ENCODE measurements at places on chromosomes 6 and 20. TPM values are rescaled to one million over a fixed set of nuclear protein-coding genes. Genes with fewer than 3 reads are reported as not detected.

The UBD gene
- 1.3 TPM for polyA plus RNA-seq

The CARMIL1 gene
- polyA plus RNA-seq: 95.6 TPM

The GABBR1 gene
- 112 TPM for polyA plus RNA-seq

The OXT gene
- polyA plus RNA-seq: 0.94 TPM

The TRDN gene
- polyA plus RNA-seq: 4.7 TPM

The SCGN gene
- not detected for polyA plus RNA-seq

The C6orf58 gene
- 0.84 TPM for polyA plus RNA-seq

The GPX5 gene
- not detected for polyA plus RNA-seq

The SMOC2 gene
- 21.3 TPM for polyA plus RNA-seq

The ZNF165 gene
- 4.3 TPM for polyA plus RNA-seq

The WFDC10B gene
- not detected for polyA plus RNA-seq

The LTB gene
- 2.0 TPM for polyA plus RNA-seq

DNA sequence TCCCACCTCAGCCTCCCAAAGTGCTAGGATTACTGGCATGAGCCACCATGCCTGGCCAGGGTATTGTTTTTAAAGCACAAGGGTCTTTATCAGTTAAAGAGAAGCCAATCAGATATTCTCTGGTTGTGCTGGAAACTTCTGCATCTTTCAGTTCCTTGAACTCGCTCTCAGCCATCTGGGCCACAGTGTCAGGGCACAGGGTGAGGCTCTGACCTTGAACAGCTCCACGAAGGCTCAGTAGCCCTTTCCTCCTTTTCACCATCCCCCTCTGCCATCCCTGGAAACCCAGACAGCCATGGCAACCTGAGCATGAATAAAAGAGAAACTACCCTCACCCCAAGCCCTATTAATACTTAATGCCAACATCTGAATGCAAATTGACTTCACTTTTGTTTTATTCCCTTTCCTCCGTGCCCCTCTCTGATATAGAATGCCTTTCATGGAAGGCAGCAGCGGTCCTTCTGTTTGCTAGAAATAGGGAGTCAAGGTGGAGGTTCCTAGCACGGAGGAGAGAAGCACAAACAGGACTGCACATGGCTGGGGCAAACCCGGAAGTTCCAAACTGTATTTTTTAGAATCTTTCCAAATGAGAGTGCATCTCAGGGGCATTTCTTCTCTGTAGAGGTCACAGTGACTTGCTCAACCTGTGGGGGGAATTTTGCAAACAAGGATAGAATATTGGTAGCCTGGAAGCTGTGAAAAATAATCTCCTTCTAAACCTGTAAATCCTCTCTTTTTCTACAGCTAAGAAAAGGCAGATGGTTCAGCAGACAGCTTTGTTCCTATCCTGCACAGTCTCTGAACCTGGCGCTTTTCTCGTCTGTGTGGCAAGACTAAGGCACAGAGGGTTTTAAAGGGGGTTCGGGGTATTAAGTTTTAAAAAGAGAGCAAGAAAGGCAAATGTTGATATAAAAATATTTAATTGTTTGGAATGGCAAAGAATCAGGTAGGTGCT, 176.4 kb upstream of the RREB1 start:
- no peak for DNase-seq

DNA sequence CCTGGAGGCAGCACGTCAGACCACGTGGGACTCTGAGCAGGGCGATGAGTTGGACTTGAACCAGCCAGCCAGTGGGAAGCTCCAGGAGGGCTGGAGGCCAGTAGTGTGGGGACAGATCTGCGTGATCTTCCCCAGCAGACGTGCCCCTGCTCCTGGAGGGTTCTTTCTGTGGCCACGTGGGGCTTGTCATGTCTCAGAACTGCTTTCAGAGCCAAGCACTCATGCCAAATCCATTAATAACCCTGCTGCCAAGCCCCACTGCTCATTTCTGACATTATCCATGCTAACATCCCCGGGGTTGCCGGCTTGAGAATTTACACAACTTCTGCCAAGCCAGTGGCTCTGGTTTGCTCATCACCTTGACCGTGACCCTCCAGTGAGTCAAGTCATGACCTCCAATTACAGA, 38.3 kb downstream of the SIRPA start:
- no peak for DNase-seq

DNA sequence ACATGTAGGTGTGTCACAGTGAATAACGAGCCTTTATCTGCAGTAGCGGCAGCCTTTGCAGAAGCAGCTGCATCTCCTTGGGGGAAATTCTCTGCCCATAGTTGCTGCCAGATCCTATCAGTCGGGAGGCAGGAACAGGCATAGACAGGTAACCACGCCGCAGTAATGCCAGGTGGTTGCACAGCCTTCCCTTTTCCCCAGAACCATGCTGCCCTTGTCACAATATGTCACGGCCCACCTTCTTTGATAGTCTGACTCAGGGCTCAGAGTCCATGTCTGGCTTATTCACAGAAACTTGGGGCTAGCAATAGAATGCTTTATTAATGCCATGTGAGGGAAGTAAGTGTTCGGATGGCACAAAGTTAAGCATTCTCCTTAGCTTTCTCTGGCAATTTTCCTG, 76.6 kb downstream of the F13A1 start:
- no peak for DNase-seq

DNA sequence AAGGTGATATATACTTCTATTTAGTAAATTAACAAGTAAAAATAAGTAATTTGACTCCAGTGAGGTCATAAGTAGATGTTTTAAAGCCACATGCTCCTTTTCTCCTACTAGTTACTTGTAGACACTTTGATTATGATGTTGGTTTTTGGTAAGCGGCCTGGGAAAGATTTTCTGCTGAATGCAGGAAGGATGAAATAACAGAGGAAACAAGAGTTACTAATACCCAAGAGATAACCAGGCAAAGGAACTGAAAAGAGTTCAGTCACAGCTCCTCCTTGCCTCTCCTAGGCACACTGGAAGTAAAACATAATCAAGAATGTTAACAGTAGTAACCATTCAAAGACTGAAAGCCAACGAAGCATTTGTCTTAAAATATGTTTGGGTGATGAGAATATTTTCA, 203.3 kb downstream of the RNGTT start:
- no peak for DNase-seq

DNA sequence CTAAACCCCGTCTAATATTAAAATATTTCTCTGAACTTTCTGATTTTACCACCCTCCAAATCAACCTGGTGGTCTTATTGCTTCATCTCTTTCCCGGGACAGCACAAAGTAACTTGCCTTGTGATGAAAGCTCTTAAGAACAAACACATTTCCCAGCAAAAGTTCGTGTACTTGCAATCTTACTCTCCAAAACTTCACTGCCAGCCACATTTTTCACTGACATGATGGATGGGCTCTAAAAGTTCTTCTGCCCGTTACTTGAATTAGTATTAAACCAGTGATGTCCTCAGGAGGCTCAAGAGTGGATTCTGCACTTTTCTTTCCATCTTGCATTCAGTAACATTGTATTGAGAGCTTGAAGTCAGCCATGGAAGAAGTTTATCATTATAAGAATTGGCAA, 731.6 kb upstream of the GJE1 start:
- no peak for DNase-seq

GRCh38 chr6:73585566-73586415, 65.0 kb upstream of the EEF1A1 start:
- peak; percentile 48 for DNase-seq

DNA sequence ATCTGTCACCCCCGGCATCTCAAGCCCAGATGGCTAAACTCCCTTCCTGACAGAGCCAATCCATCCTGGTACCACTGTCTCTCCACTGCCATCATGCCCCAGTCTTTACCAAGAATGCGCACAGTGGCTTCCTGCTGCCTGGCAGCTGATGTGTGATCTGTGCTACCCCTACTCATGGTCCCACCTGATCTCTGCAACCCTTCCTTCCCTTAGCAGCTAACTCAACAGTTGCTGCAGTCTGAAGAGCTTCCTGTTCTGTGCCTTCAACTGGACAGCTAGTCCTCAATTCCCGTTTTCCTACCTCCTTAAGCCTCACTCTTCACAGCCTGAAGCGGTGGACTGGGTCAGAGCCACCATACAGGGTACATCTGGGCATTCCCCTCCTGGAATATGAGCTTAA, 7.6 kb upstream of the FAM83C start:
- DNase-seq: no peak

- DNase-seq: no peak
Observed at GRCh38 chr6:50591135-50591534, 122.2 kb upstream of the TFAP2D start.

DNA sequence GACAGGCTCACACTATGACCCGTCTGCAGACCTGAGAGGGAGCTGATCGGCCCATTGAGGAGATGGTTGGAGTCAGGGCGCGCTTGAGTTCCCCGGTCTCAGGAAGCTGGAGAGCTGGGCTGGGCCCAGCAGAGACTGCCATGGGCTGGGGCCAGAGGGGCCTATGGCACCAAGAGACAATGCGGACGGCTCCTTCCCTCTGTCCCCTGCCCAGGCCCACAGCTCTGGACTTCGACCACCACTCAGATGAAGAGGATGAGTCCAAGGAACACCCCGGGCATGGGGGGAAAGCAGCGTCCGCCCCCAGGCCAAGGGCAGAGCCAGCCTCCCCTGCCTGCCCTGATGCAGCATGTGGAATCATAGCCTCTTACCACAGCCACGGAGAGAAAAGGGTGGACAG, 40.2 kb upstream of the PHACTR3 start:
- no peak for DNase-seq

GRCh38 chr6:91149246-91149955, 562.5 kb upstream of the MAP3K7 start:
- DNase-seq: no peak

GRCh38 chr6:10431423-10432164, 16.7 kb upstream of the TFAP2A start:
- no peak for DNase-seq

DNA sequence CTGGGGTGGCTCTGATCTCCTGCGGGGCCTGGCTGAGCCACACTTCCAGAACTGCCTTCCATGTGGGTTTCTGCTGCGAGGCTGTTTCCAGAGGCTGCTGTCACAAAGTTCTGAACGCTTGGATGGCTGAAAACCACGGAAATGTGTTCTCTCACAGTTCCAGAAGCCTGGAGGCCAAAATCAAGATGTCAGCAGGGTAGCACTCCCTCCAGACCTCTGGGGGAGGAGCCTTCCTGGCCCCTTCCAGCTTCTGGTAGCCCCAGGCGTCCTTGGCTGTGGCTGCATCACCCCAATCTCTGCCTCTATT, 23.7 kb upstream of the BMP7 start:
- DNase-seq: no peak

GRCh38 chr6:155213611-155214372, 50.0 kb upstream of the CLDN20 start:
- DNase-seq: no peak

DNA sequence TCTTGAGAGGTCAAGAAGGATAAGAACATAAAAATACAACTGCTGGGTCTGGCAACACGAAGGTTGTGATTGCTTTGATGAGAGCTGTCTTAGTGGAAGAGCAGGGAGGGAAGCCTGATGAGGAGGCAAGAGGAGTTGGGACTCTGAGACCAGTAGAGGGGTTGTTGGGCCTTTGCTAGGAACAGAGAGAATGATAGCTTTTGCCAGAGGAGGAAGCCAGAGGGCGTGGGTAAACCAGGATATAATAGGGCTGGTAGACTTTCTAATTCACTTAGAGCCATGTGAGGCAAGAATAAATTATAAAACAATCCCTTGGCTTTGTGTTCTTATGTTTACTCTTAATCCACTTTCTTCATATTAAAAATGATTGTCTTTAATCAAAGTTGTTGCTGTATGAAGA, 78.6 kb downstream of the RCAN2 start:
- no peak for DNase-seq

GRCh38 chr6:136646377-136646776, 96.2 kb upstream of the MAP7 start:
- no peak for DNase-seq

GRCh38 chr6:106527979-106528378, 101.3 kb downstream of the RTN4IP1 start:
- no peak for DNase-seq

DNA sequence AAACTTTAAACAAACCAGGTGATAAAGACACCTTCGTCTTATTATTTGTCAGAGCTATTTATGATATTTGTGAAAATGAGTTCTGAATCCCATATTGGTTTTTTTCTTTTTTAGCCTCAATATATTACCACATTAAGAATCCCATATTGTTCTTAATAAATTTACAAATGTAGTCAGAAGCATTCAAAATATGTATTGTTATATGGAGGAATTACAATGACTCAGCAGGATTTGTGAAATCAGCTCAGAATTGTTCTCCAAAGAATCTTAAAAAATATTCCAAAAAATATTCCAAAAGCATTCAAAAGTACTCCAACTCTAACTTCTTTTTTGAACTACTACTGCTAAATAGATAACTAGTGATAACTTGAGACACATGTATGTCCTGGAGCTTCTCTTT, 6.5 kb upstream of the ZNF343 start:
- DNase-seq: no peak

- DNase-seq: no peak
Observed at GRCh38 chr6:2667617-2668016, 83.1 kb downstream of the MYLK4 start.

DNA sequence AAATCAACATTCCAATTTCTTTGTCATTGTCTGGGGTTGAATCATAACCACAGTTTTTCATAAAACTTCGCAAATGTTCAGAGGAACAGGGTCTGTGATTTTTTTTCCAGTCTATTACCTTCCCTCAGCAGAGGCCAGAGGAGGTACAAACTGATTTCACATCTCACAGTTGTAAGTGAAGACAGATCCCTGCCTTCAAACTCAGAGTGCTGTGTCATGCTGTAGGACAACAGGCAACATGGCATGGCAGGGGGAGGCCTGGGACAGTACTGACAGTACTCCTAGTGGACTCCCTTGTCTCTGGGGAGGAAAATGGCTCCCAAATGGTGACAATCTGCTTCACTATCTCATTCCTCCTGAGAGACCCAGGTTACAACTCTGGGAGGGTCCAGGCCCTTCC, 308.6 kb downstream of the CDC5L start:
- DNase-seq: no peak

DNA sequence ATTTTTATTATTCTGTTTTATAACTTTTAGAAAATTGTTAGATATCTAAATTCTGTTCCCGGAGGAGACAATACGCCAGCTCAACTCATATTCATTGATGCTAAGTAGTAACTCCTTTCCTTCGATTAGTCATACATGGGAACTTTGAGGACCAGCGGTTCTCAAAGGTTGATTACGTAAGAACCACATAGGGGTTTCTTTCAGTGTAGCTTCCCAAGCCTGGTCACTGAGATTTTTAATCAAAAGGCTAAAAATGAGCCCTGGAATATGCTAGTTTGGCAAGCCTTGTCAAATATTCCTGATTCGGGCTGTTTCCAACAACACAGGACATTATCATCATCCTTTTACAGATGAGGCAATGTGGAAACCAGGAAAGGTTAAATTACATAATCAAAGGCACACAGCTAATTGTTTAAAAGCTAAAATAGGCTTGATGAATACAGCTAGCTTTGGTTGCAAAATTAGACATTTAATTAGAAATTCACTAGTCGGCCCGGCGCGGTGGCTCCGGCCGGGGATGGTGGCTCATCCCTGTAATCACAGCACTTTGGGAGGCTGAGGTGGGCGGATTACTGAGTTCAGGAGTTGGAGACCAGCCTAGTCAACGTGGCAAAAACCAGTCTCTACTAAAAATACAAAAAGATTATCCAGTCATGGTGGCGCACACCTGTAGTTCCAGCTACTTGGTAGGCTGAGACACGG, 14.6 kb upstream of the MEI4 start:
- no peak for DNase-seq

- no peak for DNase-seq
Observed at GRCh38 chr6:24920136-24920535, 15.6 kb downstream of the RIPOR2 start.

GRCh38 chr6:15922510-15923250, 206.2 kb upstream of the MYLIP start:
- no peak for DNase-seq

GRCh38 chr20:15236812-15237211, 899.4 kb upstream of the FLRT3 start:
- no peak for DNase-seq

All from left renal cortex interstitium (tissue), 4 donors.